ENCODE measurements at places on chromosomes 3 and 15.
A peak's percentile ranks its signal among the peaks of the same experiment; 100 is the strongest.

GRCh38 chr3:156615592-156616173, 58.7 kb upstream of the TIPARP start:
- no peak for DNase-seq

DNA sequence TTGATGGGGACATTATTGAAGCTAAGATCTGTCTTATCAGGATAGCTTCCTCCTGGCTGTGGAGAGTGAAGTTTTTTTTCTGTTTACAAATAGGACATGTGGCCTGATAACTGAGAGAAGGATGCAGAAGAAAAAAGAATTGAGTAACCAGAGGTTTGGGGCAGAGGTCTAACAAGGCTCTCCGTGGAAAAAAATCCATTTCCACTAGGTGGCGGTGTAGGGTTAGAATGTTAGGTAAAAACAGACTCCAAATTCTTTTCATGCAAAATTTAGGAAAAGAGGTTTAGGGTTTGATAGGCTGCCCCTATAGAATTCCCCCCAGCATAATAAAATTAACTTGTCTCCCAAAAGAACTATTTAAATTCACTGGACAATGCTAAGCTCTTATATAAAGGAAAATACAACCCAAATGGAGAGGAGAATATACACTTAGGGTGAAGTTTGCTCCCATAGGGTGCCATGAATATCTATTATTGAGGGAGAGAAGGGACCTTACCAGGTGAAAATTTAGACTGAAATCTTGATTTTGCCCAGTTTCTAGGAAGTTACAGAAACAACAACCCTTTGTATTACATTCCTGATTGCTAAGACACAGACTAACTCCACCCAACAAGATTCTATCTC, 1560.4 kb downstream of the OTOL1 start:
- DNase-seq: peak; percentile 43

DNA sequence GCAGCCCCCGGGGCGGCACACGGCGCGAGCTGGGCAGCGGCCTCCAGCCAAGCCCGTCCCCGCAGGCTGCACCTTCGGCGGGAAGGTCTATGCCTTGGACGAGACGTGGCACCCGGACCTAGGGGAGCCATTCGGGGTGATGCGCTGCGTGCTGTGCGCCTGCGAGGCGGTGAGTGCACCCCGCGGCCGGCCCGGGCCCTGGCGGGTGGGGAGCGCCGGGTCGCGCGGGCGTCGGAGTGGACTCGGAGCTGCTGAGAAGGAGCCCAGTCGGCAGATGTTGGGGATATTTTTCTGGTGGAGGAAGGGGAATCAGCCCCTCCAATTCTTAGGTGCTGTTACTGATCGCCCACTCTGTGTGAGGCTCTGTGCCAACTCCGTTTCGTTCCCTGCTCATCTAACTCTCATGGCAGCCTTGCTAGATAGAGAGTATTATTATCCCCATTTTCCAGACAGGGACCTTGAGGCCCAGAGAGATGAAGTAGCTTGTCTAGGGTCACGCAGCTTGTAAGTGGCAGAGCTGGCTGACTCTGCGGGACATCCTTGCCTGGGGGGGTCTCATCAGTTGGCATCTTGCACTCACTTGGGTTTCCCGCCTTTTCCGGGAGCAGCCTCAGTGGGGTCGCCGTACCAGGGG, 890 bp downstream of the CHRD start:
- peak; percentile 44 for DNase-seq

GRCh38 chr3:6928064-6928463, 67.1 kb downstream of the GRM7 start:
- DNase-seq: no peak

DNA sequence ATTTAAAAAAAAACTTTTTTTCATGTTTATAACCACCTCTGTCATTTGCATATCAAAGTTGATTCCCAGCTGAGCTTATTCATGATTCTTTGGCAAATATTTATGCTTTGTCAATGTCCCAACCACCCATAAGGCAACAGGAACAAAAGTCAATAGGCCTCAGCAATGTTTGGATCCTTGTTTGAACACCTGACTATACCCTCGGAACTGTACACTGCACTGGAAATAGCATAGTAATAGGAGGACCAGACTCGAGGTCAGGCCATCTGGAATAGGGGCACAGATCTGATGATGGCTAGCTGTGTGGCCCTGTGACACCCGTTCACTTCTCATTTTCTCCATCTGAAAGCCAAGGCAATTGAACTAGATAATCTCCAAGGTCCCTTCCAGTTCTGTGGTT, 301.7 kb upstream of the ATP11B start:
- no peak for DNase-seq

DNA sequence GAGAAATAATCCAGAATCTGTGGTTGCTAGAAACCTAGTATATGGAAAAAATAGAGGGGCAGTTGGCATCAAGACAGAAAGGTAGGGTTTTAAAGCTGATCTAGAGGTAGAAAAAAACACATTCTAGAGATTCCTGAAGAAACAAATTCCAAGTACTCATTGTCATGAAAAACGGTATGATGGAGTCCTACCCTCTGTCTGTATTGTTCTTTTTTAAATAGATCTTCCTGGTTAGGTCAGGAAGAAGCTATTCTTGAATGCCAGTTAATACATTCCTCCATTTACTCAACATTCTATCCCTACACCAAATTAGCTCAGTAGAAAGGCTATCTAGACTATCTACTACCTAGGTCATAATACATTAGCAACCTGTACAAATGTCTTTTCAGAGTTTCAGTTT, 364.7 kb downstream of the FHIT start:
- no peak for DNase-seq

- no peak for DNase-seq
Observed at GRCh38 chr3:165885558-165886270, 48.5 kb upstream of the BCHE start.

DNA sequence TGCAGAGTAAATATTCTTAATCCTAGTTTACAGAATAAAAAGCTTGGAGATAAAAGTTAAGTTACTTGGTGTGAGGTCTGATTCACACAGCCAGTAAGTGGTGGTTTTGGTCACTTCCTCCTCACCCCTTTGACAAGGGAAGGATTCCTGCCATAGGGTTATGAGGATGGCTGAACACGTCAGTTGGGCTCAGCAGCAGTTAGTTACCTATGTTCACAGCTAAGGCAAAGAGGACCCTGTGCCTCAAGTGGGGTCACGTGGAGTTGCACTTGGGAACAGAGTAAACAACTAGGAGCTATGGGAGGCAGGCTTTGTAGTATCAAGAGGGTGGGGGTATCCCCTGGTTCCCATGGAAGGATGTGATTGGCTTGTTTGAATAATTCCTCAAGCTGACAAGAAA, 232.2 kb downstream of the UBE2E2 start:
- no peak for DNase-seq

- no peak for DNase-seq
Observed at GRCh38 chr3:10726787-10727186, 89.2 kb upstream of the SLC6A11 start.

DNA sequence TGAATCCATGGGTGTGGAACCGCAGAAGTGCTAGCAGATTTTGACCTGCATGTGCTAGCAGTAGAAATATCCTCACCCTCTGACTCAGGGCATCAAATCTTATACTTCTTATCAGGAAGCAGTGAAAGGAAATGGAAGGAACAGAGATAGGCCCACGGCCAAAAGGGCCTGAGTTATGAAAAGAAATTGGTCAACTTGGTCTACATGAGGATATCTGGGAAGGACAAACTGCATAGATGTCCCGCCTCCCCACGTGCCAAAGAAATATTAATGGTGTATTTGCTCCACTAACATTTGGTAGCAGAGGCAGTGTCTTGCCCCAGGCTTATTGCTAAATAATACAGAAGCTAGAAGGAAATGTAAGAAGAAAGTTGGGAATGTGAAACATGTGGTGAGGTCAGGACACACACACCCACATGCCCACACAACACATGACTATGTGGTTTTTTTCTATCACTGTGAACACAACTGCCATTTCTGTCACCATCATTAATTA, 93.6 kb upstream of the COL8A1 start:
- DNase-seq: no peak

- peak; percentile 89 for DNase-seq
Observed at GRCh38 chr3:52253314-52254304, 8.1 kb downstream of the PPM1M start.

DNA sequence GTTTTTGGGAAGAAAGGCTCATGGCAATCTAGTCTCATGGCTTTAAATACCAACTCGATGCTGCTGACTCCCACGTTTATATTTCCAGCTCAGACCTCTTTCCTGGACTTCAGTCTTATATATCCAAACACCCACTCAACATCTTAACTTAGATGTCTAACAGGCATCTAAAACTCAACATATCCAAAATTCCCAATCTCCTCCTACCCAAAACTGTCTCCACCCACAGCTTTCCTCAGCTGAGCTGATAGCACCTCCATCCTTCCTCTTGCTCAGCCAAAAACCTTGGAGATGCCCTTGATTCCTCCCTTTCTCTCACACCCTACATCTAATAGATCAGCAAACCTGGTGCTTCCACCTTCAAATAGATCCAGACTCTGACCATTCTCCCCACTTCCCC, 202.5 kb downstream of the TLE3 start:
- DNase-seq: no peak

DNA sequence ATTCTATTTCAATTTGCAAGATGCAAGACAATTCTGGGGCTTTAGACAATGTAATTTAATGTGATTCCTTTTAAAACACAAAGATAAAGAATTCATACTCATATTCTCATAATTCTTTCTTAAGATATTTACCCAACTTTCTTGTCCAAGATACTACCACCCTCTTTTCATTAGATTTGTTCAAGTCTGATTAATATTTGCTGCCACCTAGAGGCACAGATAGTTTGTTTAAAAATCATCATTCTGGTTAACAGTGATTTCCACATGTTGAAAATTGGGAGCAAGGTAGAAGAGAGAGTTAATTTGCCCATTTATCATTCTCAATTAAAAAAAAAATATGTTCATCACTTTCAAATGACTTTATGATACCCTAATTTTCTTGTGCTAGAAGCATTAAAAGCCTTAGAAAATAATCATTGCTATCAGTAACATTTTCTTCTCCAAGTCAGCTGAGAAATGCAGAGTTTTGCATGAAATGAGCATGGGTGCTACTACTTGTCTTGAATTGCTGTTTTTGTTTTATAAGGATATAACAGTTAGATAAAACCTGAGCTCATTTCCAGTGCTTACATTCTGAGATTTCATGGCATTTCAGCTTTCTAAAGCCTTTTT, 11.6 kb downstream of the TAMM41 start:
- DNase-seq: peak; percentile 23

DNA sequence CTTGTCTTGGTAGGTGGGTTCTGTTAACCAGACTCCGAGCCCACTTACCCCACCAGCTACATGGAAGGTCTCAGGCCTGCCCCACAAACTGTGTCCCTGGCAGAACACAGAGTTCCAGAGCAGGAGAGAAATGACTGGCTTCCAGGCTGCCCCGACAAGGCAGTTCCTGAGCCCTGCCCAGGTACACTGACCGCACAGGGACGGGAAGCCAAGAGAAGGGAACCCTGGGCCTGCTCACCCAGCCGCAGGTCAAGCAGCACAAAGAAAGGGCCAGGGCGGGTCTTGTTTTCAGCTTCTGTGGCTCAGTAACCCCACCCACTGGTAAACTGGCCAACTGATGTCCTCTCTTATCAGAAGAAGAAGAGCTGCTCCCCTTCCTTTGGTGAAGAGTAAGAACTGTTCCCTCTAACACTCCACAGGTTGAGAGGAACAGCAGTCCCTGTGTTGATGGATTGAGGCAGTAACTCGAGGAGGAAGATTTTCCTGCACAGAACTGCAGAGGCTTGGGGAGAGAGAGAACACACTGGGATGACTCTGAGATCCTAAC, 68.4 kb downstream of the CRTC3 start:
- peak; percentile 80 for DNase-seq

- DNase-seq: no peak
Observed at GRCh38 chr3:30069056-30069455, 537.3 kb upstream of the TGFBR2 start.

- DNase-seq: peak; percentile 74
Observed at GRCh38 chr3:134374105-134374790, at the start of gene AMOTL2. TSS of gene AMOTL2 (minus strand) at chr3:134374447. CDS start at chr3:134371433, 3,014 bp downstream.

DNA sequence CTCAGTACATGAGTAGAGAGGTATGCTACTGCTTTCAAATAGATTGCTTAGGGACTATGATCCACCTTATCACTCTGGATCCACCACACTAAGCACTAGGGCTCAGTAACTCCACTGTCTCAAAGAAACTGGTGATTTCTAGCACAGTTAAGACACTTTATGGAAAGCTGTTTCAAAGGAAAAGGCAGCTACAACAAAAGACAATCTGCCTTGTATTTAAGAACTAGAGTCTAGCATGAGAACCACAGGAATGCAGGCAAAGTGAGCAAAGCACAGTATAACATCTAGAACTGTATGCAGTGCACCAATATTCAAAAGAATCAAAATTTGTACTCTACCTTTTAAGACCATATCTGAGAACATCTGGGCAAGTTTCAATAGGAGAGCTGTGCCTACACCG, 17.9 kb downstream of the TFRC start:
- DNase-seq: no peak

DNA sequence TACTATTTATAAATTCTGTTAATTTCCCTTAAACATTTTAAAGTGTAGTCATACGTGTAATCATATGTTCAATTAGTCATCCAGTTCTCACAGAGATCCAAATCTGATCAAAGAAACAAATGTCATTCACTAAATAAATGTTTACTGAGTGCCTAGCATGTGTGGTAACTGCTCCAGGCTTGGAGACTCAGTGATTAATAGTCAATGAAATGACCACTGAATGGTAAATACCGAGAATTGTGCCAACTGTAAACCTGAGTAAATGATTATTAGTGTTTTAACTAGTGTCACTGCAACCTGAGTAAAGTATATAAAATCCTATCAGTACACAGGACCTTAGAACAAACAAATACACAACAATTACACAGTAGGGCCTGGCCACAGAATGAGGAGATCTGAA, 52.3 kb downstream of the SH3GL3 start:
- no peak for DNase-seq

DNA sequence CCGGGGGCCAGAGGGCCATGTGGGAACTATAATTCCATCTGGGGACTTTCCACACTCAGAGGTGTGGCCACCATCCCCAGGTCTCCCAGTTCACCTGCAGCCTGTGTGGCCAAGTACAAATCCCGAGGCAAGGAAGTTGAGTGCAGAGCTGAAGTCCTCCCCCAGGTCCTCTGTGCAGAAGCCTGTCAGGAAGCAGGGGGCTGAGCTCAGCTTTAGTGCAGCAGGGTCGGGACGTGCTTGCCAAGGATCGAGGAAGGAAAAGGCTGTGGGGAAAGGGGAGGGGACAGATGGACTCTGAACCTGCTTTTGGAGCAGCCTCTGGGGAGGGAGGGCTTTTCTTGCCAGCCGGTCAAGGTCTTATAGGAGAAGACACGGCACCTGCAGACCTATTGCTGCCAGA, 67.7 kb downstream of the CHRNA7 start:
- DNase-seq: no peak

All from GM13976 (cell line).